A549 treated with DMSO at 1 μM for 4 hours (cell line): ENCODE measurements at places on chromosomes 4 and X. TPM values are rescaled to one million over a fixed set of nuclear protein-coding genes. Genes with fewer than 3 reads are reported as not detected.

DACH2 gene
- not detected in 5 replicates for total RNA-seq

ADGRG4 gene
- total RNA-seq: not detected in 5 replicates

MAGEA2B gene
- total RNA-seq: 0.12 TPM in 1 of 5 replicates, not detected in the others

CSAG1 gene
- 0.18 to 0.38 TPM (median 0.30 TPM) in 4 of 5 replicates, not detected in the other for total RNA-seq

HELT gene
- not detected in 5 replicates for total RNA-seq

DCAF4L1 gene
- total RNA-seq: 0.09 to 0.24 TPM (median 0.11 TPM) in 5 replicates
